Cardiac ventricle fibroblast (primary cell): ENCODE measurements at places on chromosomes 12 and 14. TPM values are rescaled to one million over a fixed set of nuclear protein-coding genes. Genes with fewer than 3 reads are reported as not detected.

The LYZ gene
- total RNA-seq, result 0.31 TPM in 1 of 2 replicates, not detected in the other

The VPS33A gene
- total RNA-seq, result 12.0 and 13.2 TPM in 2 replicates

The KRT6A gene
- 0.37 and 14.0 TPM in 2 replicates for total RNA-seq

The SLC17A8 gene
- not detected in 2 replicates for total RNA-seq

The PPTC7 gene
- total RNA-seq, result 5.6 and 6.8 TPM in 2 replicates

The KRT85 gene
- not detected in 2 replicates for total RNA-seq

The RHEBL1 gene
- total RNA-seq, result 0.20 TPM in 1 of 2 replicates, not detected in the other

The IFI27L2 gene
- 36.6 and 53.3 TPM in 2 replicates for total RNA-seq

The MAP4K5 gene
- total RNA-seq, result 71.0 and 96.0 TPM in 2 replicates

The MBIP gene
- 13.5 TPM in 2 replicates for total RNA-seq

The OAS3 gene
- 8.5 and 9.0 TPM in 2 replicates for total RNA-seq

The CPM gene
- total RNA-seq, result 7.2 and 8.9 TPM in 2 replicates

The OTX2 gene
- total RNA-seq, result not detected in 2 replicates

The RTL1 gene
- not detected in 2 replicates for total RNA-seq

The KSR2 gene
- total RNA-seq, result not detected in 2 replicates

The TMPRSS12 gene
- not detected in 2 replicates for total RNA-seq

The TAS2R10 gene
- 1.9 TPM in 1 of 2 replicates, not detected in the other for total RNA-seq
